ENCODE measurements at places on chromosomes 7 and 10.

GRCh38 chr7:71637578-71637977 lies 505.6 kb downstream of the GALNT17 start:
- DNase-seq, result no peak

DNA sequence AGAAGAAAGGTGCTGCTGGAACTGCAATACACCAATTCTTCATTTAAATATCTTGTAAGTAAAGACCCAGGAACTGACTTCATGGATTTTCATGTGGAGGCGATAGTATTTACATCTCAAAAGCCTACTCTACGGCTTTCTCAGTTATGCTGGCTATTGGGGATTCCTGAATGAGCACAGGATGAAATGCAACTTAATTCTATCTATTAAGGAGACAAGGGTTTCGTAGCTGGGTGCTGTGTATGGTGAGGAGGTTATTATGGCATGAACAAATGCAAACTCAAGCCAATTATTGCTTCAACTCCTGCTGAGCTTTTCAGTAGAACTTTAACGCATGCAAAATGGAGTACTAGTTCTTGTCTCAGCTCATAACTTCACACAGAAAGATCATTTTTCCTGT lies 251.2 kb downstream of the SORCS1 start:
- no peak for DNase-seq

DNA sequence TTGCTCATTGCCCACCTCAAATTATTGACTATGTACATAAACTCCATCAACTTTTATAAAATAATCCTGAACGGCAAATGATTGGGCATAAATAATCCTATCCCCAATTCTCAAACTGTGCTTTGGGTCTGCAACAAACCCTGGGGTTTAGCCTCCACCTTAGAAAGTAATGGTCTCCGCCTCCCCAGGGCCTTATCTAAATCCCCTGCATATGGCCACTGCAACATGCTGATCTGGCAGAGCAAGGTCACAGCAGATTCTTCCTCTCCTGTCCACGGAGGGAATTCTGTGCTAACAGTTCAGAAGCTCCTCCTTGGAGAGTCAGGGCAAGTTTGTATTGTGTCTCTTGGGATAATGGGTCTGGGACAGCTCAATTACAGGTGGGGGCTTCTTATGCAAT lies 18.4 kb downstream of the FXYD4 start:
- DNase-seq, result no peak

GRCh38 chr7:94374721-94375566 lies 19.8 kb upstream of the COL1A2 start:
- DNase-seq, result no peak

DNA sequence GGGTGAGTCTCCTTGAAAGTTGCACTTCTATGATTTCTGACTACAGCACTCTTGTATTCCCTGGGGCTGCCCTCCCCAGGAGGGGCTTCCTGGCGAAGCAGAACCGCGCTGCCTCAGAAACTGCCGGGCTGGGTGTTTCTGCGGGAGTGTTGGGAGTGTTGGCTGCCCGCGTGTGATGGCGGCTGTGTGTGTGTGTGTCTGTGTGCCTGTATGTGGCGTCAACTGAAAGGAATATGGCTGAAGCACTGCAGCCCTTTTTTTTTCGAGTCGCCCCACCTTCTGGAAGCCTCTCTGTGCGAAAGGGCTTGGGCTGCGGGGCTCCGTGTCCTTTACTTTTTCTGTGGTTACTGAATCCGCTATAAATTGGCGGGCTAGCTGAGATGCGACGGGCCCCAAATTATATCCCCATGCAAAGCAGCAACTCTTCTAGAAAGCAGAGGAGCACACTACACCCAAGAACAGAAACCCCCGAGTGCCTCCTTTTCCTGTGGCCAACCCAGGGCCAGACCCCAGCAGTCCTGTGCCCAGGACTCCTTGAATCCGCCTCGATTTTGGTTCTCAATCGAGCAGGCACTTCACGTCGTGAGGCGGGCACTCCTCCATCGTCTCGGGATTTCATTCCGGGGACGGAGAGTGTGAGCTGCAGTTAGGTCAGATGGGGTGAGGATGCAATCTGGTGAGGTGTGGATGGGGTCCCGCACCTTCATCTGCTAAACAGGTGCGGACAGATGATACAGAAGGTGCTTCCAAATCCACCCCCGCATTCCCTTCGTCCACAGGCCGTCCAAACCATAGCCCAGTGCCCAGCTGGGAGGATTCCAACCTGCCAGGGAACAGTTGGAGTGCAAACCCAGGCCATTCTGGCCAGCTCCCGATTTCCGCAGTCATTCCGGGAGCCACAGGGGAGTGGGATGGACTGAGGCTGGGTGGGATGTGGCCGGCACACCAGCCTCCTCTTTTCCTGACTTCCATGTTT lies 22.5 kb upstream of the ZNF273 start:
- DNase-seq, result no peak
